ENCODE measurements at places on chromosomes 16 and 17.

DNA sequence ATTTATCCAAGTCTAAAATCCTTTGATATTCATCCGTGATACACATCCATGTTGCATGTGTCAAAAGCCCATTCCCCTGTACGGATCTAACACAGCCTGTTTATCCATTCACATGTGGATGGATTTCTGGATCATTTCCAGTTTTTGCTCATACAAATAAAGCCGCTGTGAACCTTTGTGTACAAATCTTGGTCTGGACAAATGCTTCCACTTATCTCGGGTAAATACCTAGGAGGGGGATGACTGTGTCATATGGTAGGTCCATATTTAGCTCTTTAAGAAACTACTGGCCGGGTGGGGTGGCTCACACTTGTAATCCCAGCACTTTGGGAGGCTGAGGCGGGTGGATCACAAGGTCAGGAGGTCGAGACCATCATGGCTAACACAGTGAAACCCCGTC, 6.3 kb upstream of the TBCD start:
- no peak for DNase-seq

DNA sequence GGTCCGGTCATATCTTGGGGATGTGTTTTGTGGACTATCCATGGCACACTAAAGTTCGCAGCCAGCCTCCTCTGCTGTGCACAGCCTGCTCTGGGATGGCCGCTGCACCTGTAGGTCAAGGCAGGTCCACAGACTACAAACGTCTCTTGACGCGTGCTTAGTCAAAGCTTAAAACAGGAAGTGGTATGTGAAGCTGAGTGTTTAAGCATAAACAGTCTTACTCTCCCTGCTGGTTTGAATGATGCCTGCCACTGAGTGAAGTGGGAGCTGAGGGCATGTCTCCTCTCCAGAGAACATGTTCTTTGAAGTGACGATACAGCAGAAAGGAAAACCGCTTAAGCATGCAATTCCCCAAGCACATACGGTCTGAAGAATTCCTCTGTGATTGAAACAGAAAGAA, 365.6 kb downstream of the SLC39A11 start:
- DNase-seq = no peak

DNA sequence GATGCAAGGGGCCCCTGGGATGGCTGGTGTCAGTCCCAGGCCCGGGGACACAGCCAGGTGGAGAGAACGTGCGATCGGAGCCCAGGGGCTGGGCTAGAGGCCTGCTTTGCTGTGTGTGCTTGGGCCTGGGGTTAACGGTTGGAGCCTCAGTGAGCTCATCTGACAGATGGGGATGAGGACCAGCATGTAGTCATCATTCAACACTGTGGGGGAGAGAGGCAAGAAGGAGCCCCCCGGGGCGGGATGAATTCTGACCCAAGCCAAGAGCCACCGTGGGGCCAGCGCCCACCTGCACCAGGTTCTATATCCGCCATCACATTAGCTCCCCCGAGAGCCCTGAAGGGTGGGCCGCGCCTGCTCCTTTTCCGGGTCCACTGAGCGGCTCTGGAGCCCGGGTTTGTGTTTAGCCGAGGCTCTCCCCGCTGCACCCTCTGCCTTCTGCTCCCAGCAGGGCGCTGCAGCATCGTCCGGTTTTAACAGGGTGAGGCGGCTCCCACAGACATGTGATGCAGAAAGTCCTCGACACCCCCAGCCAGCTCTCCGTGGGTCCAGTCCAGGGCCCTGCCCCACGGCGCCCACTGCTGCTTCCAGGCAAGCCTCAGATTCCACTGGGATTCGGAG, 365.7 kb downstream of the SEC14L1 start:
- no peak for DNase-seq

DNA sequence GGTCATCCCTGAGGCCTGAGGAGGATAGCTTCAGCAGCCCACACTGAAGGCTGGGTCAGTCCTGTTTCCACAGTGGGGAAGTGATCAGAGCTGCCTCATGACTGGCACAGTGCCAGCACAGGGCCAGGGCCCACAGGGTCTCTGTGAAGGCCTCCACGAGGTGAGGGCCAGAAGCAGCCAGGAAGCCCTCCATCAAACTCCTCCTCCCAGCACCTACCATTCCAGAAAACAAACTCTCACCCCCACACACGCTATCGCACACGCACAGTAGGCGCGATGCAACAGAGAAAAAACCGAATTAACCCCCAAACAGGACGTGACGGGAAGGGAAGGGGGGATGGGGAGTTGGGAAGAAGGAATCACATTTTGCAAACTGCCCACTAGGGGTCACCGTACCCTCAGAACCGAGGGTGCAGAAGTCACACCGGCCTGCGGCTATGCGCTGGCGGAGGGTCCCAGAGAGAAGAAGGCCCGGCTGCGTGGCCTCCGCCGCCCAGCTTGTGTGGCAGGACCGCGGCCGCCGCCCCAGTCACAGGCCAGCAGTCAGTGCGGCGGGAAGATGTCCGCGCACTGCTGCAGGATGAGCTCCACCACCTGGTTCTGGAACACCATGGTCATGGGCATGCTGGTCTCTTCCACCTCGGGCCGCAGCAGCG, 37.6 kb downstream of the ARHGAP27 start:
- no peak for DNase-seq

DNA sequence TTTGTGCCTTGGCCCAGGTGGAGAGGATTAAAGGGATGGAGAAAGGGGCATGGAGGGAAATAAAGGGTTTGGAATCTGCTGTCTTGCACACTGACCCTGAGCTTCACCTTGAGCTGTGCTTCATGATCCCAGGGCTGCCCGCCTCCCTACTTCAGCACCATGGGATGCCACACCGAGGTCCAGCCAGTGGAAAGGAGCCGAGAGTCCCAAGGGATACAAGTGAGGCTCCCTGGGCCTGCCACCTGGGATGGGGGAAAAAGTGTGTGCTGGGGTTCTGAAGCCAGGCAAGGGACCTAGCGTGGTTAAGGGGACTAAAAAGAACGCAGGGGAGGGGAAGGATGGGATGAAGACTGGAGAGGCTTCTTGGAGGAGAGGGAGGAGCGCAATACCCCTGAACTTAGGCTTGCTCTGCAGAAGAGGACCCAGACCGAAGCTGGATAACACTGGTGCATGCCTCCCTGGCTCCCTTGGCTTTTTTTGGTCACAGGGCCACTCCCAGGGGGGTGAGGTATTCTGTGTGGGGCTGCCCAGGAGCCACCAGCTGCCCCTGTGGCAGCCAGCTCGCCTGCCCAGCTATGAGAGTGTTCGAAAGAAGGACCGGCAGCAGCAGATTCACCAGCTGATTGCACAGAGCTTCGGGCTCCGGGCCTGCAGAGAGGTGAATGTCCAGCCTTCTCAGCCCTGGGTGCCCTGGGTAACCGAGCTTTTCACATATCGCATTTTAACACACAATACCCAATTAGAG, 7.2 kb downstream of the MRPL27 start:
- DNase-seq = no peak

- DNase-seq = no peak
These were observed 6.2 kb downstream of the FSCN2 start for GRCh38 chr17:81534157-81535006.

DNA sequence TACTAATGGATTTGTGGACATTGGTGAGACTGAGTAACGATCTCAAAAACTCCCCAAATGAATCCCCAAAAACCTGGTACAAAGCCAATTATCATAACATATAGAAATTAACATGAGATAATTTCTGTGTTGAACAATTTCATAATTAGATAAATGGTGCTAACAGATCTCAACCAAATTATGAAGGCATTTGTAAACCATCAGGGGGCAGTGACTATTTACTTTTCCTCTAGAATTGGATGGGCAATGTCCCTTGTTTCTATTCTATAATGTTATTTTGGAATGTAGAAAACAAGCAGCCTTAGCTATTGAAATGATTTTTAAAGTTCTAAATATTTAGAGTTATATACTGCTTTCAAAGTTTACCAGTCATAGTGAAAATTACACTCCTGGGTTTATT, 57.8 kb downstream of the MYH10 start:
- no peak for DNase-seq

DNA sequence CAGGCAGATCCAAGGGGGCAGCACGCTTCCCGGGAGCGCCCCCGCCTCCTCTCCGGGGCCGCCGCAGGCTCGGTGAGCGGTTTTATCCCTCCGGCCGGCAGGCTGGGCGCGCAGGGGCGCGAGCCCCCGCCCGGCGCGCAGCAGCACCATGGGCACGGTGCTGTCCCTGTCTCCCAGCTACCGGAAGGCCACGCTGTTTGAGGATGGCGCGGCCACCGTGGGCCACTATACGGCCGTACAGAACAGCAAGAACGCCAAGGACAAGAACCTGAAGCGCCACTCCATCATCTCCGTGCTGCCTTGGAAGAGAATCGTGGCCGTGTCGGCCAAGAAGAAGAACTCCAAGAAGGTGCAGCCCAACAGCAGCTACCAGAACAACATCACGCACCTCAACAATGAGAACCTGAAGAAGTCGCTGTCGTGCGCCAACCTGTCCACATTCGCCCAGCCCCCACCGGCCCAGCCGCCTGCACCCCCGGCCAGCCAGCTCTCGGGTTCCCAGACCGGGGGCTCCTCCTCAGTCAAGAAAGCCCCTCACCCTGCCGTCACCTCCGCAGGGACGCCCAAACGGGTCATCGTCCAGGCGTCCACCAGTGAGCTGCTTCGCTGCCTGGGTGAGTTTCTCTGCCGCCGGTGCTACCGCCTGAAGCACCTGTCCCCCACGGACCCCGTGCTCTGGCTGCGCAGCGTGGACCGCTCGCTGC, 832 bp downstream of the CDK5R1 start:
- DNase-seq = no peak

GRCh38 chr16:46712911-46713310, 23.5 kb downstream of the ORC6 start:
- DNase-seq = no peak

DNA sequence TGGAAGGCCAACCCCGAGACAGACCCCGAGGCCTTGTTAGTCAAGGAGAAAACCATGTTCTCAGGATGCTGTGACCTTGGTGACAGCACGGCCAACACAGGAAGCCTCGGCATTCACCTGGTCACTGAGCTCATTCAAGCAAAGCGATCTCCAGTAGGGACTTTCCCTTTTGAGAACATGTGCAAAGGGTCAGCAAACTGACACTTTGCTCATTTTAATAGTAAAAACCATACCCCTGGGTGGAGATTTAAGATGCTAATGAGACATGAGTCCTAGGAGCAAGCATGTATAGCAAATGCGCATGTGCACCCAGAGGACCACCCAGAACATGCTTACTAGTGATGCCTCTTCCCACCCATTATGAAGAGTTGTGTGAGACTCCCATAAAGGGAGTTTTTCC, 5.7 kb upstream of the SULT1A2 start:
- DNase-seq = no peak

DNA sequence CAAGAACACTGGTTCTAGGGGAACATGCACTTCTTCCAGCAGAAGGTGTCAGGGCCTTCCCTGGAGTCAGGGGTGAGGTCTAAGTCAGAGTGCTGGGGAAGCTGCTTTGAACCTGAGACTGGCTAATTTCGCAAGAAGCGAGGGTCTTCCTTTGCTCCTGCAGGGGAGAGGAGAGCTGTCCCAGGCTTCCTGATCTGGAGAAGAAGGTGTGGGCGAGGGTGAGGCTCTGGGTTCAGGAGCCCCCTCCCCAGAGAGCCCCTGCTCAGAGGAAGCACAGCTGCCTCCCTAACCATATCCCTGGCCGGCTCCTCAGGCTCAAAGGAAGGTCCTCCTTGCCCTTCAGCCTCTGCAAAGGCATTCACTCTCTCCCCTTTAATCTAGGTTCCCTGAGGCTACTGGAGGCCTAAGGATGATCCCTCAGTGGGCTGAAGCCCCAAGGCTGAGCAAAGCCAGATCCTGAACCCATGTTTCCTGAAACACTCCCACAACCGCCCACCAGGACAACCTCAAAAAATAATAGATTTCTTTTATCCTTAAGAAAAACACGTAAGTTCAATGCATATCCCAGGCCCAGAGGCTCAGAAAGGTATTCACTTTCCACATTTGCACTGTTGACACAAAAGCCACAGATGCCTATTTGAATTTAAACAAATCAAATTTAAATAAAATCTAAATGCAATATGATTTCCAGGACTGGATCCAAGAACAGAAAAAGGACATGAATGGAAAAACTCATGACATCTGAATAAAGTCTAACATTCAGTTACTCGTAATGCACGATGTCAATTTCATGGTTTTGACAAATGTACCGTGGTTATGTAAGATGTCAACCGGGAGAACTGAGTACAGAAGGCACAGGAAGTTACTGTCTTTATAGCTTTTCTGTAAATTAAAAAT, 71.5 kb upstream of the RCVRN start:
- no peak for DNase-seq

DNA sequence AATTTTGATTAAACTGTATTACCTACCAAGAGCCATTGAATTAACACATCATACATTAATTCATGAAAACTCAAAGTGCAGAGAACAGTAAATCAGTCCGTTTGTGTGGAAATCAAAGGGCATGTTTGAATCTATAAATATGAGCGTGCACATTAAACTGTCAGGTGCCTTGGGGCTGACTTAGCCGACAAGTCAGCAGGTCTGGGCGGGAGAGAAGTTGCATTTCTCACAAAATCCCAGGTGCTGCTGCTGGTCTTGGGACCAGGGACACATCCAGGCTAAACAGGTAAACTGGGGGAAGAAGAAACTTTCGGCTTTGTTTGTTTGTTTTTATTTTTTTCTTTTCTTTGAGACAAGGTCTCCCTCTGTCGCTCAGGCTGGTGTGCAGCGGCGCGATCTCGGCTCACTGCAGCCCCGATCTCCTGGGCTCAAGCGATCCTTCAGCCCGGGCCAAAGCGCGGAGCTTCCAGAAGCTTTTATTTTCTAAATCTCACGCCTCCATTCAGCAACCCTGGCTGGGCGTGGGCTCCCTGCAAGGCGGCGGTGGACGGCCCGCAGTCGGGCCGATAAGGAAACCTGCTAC, 213.9 kb downstream of the MRTFB start:
- no peak for DNase-seq

GRCh38 chr17:69448431-69449102, 34.1 kb downstream of the MAP2K6 start:
- DNase-seq = no peak

- DNase-seq = no peak
These were observed 205.0 kb upstream of the CACNG3 start for GRCh38 chr16:24051125-24051524.

- DNase-seq = no peak
These were observed 86.2 kb upstream of the SIAH1 start for GRCh38 chr16:48471435-48471834.

DNA sequence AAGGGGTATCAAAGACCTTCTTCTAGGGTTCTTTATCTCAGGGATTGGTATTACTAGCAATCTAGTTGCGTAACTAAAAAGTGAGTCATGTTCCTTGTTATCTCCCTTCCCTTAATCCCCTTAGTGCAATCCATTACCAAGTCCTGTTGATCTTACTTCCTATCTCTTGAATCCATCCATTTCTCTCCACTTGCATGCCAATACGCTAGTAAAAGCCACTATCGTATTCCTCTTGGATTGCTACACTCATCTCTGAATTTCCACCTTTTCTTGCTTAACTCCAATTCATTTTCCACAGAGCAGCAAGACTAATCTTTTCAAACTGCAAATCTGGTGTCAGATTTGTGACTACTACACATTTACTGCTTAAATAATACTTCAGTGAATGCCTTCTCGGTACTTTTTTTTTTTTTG, 1.8 kb upstream of the ADAT1 start:
- DNase-seq = no peak

DNA sequence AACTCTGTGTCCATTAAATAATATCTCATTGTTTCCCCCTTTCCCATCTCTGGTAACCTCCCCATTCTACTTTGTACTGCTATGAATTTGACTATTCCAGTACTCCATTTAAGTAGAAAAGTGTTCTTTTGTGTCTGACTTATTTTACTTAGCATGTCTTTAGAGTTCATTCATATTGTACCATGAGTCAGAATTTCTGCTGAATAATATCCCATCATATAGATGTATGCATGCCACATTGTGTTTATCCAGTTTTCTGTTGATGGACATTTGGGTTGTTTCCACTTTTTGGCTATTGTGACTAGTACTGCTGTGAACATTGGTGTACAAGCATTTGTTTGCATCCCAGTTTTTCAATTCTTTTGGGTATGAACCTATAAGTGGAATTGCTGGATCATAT, 6.0 kb downstream of the PPM1D start:
- DNase-seq = no peak
